C1 segment of cervical spinal cord (tissue), 14 donors: ENCODE measurements at places on chromosomes 12 and 14.

- no peak for DNase-seq
These were observed 36.4 kb upstream of the HNF1A start for GRCh38 chr12:120941846-120942405.

GRCh38 chr12:106369624-106370346, 12.2 kb downstream of the POLR3B start:
- no peak for DNase-seq

DNA sequence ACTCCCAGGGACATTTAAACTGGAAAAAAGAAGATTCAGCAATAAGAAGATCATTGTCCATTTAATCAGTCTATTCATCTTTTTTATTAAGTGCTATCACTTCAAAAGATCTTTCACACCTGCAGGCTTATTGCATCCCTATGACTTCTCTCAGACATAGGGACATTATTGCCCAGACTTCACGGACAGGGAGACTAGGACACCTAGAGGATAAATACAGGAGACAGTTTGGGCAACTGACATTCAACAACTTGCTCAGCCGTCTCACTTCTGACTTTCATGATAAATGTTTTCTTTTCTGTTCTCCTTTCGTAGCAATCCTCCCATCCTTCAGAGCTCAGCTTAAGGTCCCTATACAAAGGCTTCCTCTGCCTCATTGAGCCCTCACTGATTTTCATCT, 84.3 kb downstream of the TMEM30B start:
- no peak for DNase-seq

- no peak for DNase-seq
These were observed 158.7 kb downstream of the SLC35F4 start for GRCh38 chr14:57707219-57707618.

DNA sequence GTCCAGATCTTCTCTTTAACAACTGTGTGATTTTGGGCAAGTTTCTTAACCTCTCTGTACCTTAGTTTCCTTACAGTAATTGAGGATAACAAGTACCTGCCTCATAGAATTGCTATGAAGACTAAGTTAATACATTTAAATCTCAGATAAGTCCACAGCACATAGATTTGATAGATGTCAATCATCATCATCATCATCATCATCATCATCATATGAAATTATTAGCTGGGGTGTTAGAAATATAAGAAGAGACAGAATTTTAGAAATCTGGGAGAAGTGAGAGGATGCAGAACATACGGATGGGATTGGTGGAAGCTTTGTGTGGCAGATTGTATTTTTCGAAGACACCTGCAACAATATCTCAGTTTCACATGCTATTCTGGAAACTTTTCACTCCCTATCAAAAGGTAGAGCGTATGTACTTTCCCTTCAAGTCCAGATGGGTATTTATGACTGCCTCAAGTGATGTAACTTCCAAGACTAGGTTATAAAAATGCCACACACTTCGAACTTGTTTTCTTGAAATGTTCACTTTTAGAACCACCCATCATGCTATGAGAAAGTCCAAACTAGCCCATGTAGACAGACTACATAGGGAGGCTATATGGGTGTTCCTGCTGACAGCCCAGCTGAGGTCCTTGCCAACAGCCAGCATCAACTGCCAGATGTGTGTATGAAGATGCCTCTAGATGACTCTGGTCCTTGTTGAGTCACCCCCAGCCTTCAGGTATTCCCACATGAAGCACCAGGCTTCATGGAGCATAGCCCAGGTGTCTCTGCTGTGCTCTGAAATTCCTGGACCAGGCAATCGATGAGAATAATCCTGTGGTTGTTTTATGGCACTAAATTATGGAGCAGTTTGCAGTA, 20.7 kb upstream of the SDR39U1 start:
- no peak for DNase-seq

- DNase-seq, result no peak
These were observed 71.3 kb downstream of the TSPAN9 start for GRCh38 chr12:3148366-3149000.
